ENCODE measurements at places on chromosomes 11 and 22. TPM values are rescaled to one million over a fixed set of nuclear protein-coding genes. Genes with fewer than 3 reads are reported as not detected.

GRCh38 chr11:69491071-69492031 is 9.9 kb downstream of the LINC01488 start:
- no peak overlapping the region for H3K4me3 ChIP-seq
- H3K36me3 ChIP-seq: no peaks in the 10 kb centered on the region
- no peaks in the 10 kb centered on the region for H3K27me3 ChIP-seq

DNA sequence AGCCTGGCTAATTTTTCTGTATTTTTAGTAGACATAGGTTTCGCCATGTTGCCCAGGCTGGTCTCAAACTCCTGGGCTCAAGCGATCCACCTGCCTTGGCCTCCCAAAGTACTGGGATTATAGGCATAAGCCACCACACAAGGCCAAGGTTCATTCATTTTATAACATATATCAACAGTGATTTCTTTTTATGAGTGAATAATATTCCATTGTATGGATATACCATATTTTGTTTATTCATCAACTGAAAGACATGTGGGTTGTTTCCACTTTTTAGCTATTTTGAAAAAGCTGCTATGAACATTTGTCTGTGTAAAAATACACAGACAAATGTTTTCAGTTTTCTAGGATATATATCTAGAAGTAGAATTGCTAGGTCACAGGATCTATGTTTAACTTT is 116.0 kb downstream of the MRTFA start:
- no peak for DNase-seq
- no peak overlapping the region for H3K27ac ChIP-seq
- no peak overlapping the region for H3K4me3 ChIP-seq
- H3K27me3 ChIP-seq: no peaks in the 10 kb centered on the region
- peaks cover 40% of the 10 kb centered on the region for H3K4me1 ChIP-seq

DNA sequence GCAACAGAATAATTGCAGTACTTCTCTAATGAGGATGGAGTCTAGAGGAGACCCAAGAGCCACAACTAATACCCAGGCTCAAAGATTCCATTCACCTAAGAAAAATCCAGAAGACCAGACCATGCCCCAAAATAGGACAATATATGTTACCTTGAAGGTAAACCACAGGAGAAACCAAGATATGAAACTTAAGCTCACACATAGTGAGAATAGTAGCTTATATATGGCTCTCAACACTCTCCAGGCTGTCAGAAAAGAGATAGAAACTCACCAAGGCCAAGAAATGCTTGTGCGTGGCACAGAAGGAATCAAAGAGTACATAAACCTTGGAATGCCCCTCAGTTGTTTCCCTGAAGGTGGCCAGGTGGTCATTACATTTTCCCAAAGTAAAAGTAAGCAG is 9.1 kb downstream of the FAM111A start:
- no peaks in the 10 kb centered on the region for H3K27me3 ChIP-seq
- peak overlapping the region; percentile 84 for H3K27ac ChIP-seq
- H3K36me3 ChIP-seq: peaks cover 71% of the 10 kb centered on the region
- DNase-seq: no peak

GRCh38 chr11:77073328-77074001 is 6.7 kb downstream of the CAPN5 start:
- H3K27ac ChIP-seq: no peak overlapping the region
- peaks cover 9% of the 10 kb centered on the region for H3K27me3 ChIP-seq
- peaks cover 19% of the 10 kb centered on the region for H3K4me1 ChIP-seq
- H3K4me3 ChIP-seq: no peak overlapping the region

GRCh38 chr11:20050551-20051333 is 109.5 kb downstream of the DBX1 start:
- DNase-seq: no peak
- no peaks in the 10 kb centered on the region for H3K36me3 ChIP-seq
- H3K4me1 ChIP-seq: no peaks in the 10 kb centered on the region
- no peak overlapping the region for H3K27ac ChIP-seq

GRCh38 chr11:116946414-116946813 is 109.0 kb upstream of the APOA1 start:
- peaks cover 39% of the 10 kb centered on the region for H3K36me3 ChIP-seq
- H3K27ac ChIP-seq: no peak overlapping the region

DNA sequence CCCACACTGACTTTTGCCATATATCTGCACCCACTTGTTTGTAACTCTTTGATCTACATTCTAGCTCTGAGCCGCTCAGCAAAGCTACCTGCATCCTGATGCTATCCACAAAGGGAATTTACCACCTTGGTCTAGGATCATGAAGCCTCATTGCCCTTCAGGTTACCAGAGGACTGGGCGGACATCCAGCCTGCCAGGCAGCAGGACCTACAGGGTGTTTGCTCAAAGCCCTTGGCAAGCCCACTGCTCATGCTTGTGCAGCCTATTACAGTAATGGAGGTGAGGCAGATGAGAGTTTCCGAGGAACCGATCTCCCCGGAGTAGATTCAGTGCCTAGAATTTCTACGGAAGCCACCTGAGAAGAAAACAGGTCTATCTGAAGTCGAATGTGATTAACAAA is 417.2 kb downstream of the OPCML start:
- H3K4me1 ChIP-seq: no peaks in the 10 kb centered on the region
- H3K27ac ChIP-seq: no peak overlapping the region
- H3K4me3 ChIP-seq: no peak overlapping the region
- H3K36me3 ChIP-seq: no peaks in the 10 kb centered on the region

The SHISA8 gene
- not detected for total RNA-seq

The PPFIBP2 gene
- total RNA-seq: 34.7 TPM

DNA sequence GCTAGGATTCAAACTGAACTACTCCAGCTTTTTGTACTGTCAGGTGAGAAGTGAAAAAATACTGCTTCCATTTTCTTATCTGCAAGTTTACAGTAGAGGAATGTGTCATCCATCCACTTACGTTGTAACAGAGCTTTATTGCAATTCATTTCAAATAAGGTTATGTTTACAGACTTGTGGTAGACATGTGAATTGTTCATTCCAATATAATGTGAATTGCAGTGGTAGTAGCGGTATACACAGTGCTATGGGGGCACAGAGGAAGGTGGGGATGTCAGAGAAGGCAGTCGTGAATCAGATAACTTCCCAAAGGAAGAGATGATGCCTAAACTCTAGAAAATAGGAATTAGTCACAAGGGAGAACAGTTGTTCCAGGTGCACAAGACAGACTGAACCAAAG is 42.5 kb downstream of the CEP57 start:
- no peaks in the 10 kb centered on the region for H3K27me3 ChIP-seq
- no peak overlapping the region for H3K4me3 ChIP-seq
- no peak overlapping the region for H3K27ac ChIP-seq
- no peak for DNase-seq
- H3K4me1 ChIP-seq: no peaks in the 10 kb centered on the region

The CFAP300 gene
- not detected for total RNA-seq

DNA sequence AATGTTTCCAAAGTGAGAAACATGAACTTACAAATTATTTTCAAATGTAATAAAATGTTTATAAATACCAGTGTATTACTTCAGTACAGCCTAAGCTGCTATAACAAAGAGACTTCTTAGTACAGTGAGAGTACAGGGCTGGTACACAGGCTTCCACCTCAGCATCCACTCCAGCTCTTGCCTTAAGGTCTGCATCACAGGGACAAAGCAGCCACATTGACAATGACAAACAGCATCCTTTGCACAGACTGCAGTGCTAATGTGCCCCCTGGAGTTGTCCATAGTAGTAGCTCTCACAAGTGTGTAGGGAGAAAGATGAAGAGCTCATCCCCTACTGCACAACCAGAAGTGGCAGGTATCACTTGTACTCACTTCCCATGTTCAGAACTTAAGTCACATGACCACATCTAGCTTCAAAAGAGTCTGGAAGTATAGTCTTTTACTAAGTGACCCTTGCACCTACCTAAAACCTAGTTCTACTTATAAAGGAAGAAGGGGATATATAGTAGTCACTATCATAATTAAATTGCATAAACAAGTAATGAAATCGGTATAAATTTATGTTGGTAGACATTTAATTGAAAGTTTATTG is 10.7 kb upstream of the LIPT2 start:
- H3K27ac ChIP-seq: no peak overlapping the region
- H3K36me3 ChIP-seq: no peaks in the 10 kb centered on the region
- H3K4me1 ChIP-seq: no peaks in the 10 kb centered on the region
- H3K4me3 ChIP-seq: no peak overlapping the region

DNA sequence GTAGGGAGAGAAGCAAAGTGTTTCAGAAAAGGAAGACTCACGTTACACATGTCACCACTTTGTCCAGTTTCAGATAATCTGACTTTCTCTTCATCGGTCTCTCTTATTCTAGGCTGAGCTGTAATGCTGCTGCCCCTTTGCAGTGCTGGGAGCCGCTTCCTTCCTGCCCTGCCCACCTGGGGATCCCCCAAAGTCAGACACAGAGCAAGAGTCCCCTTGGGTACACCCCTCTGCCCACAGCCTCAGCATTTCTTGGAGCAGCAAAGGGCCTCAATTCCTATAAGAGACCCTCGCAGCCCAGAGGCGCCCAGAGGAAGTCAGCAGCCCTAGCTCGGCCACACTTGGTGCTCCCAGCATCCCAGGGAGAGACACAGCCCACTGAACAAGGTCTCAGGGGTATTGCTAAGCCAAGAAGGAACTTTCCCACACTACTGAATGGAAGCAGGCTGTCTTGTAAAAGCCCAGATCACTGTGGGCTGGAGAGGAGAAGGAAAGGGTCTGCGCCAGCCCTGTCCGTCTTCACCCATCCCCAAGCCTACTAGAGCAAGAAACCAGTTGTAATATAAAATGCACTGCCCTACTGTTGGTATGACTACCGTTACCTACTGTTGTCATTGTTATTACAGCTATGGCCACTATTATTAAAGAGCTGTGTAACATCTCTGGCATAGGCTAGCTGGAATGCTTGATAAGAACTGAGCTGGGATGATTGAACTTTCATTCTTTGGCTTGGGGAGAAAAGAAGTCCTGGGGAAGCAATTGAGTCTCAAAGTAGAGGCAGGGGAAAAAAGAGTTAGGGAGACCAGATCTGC is 31.2 kb upstream of the SMIM35 start:
- no peaks in the 10 kb centered on the region for H3K36me3 ChIP-seq
- H3K27me3 ChIP-seq: peaks cover 22% of the 10 kb centered on the region
- H3K4me3 ChIP-seq: no peak overlapping the region
- no peak overlapping the region for H3K27ac ChIP-seq
- DNase-seq: no peak
- peaks cover 13% of the 10 kb centered on the region for H3K4me1 ChIP-seq

DNA sequence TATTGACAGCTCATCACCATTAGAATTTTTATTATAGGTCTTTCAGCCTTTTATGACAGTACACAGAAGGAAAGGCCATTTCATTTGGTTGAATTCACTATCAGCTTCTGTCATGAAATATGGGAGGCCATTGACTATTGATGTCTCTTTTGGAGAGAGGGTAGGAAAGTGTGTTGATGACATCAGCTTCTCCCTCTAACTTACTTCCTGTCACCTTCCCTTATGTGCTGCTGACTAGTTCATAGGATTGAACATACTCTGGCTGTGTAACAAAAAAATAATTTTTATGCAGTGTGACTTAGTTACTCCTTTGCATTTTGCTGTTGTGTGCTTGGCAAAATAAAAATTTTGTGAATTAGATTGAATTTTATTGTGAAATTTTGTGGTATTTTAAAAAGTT is 769.2 kb downstream of the METTL15 start:
- H3K4me3 ChIP-seq: no peak overlapping the region
- H3K27me3 ChIP-seq: no peaks in the 10 kb centered on the region
- no peaks in the 10 kb centered on the region for H3K4me1 ChIP-seq
- H3K27ac ChIP-seq: no peak overlapping the region
- no peaks in the 10 kb centered on the region for H3K36me3 ChIP-seq

All from activated CD4-positive, alpha-beta T cell treated with anti-CD3 and anti-CD28 coated beads, Interleukin-2, amount 10 ng/mL, durations not matched to agents 7 days and 5 days (primary cell).